ENCODE measurements at places on chromosomes 12 and 14.

DNA sequence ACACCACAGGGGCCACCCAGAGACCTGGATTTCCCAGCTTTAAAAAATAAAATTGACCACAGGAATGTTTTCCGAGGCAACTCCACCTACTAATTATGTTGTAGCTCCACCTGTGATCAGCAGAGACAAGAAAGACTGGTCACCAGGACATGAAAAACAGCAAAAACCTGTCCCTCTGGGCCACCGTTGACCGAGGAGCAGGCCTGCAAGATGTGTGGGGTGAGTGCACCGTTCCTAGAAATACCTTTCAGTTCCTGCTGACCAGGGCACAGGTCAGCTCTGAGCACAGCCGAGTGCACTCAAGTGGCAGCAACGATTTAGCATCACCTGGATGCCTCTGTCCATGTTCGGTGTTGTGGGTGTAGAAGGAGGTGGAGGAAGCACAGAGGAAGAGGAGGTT is 16.9 kb downstream of the FZD10 start:
- DNase-seq, result no peak

GRCh38 chr12:77687321-77687720 is 143.4 kb upstream of the NAV3 start:
- no peak for DNase-seq

DNA sequence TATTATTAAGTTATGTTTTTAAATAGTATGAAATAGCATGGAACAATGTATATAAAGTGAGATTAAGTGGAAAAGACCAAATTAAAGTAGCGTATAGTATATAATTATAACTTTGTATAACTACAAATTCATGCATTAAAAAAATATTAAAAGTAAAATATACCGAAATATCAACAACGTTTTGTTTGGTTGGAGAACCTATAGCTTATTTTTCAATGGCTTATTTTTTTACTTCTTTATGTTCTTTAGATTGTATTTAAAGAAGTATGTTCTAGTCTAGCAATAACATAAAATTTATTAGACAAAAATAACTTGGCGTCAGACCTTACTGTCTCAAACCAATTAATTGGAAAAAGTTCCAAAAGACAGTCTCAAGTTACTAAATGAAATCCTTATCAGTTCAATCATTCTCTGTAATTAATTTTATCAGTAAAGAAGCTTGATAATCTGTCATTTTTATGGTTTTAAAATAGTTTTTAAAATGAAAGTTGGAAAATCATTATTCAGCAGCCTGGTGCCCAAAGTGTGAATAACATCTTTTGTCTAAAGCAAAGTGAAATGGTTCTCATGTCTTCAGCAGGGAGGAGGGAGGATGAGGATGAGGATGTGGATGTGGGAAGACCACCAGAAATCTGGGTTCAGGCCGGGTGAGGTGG is 46.7 kb downstream of the IRAK3 start:
- DNase-seq, result no peak

GRCh38 chr12:116184763-116185162 is 92.7 kb downstream of the MED13L start:
- no peak for DNase-seq

DNA sequence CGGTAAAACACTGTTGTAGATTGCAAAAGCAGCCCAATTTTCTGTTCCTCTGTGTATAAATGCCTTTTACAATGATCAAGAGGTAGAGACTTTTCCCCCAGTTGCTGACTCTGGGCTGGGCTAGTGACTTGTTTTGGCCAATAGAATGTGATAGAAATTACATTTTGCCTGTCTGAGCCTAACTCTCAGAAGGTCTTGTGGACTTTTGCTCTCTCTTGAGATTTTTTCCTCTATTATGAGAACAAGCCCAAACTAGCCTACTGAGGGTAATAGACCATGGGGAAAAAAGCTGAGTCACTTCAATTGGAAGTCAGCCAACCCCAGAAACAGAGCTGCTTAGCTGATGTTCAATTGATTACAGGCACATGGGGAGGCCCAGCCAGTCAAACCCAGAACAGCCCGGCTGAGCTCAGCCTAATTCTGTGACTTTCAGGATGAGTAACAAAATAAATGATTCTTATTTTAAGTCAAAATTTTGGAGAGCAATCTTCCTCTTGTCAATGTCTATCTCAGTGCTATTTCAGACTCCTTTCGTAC is 61.4 kb downstream of the MYF5 start:
- DNase-seq, result peak; percentile 14

- no peak for DNase-seq
These were observed 9.8 kb downstream of the DHRS1 start for GRCh38 chr14:24289649-24290280.

GRCh38 chr12:30166006-30166795 is 382.5 kb upstream of the TMTC1 start:
- no peak for DNase-seq

DNA sequence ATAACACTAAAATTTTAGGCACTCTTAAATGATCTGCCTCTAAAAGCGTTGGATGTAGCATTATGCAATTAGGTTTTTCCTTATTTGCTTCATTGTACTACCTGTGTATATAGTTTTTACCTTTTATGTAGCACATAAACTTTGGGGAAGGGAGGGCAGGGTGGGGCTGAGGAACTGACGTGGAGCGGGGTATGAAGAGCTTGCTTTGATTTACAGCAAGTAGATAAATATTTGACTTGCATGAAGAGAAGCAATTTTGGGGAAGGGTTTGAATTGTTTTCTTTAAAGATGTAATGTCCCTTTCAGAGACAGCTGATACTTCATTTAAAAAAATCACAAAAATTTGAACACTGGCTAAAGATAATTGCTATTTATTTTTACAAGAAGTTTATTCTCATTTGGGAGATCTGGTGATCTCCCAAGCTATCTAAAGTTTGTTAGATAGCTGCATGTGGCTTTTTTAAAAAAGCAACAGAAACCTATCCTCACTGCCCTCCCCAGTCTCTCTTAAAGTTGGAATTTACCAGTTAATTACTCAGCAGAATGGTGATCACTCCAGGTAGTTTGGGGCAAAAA is 4.1 kb downstream of the CDKN1B start:
- DNase-seq, result no peak

DNA sequence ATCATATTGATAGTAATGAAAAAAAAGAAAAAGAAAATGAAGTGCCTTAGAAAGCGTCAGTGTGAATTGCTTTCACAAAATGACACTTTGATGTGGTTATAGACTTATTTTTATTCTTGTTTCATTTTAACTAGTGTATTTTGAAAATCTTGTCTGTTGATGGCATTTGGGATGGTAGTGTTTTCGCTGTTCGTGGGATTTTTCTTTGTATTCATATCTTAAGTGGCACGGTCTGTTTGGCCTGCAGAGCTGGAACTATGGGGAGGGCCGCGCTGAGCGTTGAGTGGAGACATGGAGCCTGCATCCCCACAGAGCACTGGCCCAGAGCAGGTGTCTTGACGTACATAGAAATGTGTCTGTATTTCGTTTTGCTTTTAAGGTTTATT is 61.6 kb downstream of the WDR20 start:
- no peak for DNase-seq

GRCh38 chr12:115749071-115749841 is 528.2 kb downstream of the MED13L start:
- DNase-seq, result no peak

DNA sequence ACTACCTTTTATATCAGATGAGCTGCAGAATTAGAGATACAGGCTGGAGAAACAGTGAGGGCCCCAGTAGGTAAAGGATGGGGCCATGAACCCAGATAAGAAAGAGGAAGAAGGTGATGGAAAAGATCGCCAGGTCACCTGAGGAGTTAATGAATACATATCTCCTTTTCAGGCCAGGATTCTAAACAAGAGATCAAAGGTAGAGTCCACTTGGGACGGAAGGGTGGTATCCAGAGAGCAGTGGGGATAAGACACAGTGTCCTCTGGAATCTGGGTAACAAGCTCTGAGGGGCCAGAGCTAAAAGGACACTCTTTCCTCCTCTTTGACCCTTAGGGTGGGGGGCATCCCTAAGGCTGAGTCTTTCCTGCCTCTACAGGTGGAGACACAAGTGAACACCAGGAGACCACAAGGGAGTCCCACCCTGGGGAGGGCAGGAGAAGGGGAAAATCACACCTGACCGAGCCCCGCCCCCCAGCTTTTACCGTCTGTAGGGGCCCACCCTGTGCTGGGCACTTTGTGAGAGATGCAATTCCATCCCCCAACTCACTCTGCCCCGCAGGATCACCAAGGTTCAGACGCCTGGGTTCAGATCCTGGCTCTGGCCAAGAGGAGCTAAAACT is 27.3 kb downstream of the SERPINA1 start:
- no peak for DNase-seq

GRCh38 chr12:85866986-85867776 is 6.9 kb upstream of the NTS start:
- peak; percentile 9 for DNase-seq

DNA sequence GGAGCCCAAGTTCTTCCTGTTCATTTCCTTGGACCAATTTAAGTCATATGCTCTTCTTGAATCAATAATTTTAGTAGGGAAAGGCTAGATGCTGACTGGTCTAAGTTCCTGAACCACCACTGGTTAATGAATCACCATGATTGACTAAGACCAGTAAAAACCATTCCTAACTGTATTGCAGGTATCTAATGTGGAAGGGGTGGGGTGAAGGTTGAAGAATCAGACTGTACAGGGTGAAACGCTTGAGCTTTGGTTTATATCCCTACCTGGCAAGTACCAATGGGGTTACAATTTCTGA is 100.1 kb downstream of the DYRK2 start:
- no peak for DNase-seq

DNA sequence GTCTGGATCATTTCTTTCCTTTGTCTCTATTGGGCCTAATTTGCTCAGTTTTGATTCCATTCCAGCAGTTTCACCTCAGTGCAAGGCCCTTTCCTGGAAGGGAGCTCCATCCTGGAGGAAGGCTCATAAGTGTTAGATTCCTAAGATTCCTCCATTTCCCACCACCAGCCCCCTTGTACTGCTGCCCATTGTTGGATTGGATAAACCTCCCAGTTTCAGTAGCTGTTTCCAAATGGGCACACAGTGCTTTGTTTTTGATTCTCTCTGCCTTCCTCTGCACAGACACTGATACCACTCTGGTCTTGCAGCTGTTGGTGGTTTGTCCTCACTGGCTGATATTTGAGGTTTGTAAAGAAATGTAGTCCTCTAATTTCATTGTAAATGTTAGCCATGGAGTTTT is 158.9 kb downstream of the SLC15A5 start:
- DNase-seq, result no peak

DNA sequence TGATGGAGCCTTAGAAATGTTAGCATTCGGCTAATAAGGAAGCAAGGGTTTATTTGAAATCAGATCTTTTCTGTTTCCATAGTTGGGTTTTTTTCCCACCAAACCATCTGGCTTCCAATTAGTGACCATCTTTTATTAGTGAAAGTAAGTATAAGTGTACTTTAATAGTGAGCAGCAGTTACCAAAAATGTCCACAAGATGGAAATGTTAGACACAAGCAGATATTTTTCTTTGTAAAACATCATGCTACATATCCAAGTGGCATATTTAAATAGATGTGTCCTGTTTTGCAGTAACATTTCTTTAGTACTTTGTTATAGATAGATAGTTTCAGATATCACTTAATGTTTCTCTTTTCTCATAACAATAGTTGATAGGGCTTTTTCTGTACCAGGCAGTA is 28.8 kb downstream of the YEATS4 start:
- DNase-seq, result no peak

DNA sequence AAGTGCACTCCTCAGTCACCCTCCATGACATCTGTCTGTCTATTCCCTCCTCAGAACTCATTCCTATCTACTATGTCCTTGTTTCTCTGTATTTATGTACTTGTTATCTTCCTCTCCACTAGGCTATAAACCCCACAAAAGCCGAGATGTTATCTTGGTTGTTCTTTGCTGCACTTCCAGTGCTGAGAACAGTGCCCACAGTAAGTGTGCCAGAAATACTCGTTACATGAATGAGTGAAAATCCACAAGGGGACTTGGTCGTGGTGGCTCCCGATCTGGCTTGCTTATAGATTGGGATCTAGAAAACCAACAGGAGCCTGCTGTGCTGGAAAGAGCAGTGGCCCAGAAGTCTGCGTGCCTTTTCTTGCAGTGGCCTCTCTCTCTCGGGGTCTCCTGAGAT is 111.9 kb upstream of the PRMT8 start:
- DNase-seq, result no peak

DNA sequence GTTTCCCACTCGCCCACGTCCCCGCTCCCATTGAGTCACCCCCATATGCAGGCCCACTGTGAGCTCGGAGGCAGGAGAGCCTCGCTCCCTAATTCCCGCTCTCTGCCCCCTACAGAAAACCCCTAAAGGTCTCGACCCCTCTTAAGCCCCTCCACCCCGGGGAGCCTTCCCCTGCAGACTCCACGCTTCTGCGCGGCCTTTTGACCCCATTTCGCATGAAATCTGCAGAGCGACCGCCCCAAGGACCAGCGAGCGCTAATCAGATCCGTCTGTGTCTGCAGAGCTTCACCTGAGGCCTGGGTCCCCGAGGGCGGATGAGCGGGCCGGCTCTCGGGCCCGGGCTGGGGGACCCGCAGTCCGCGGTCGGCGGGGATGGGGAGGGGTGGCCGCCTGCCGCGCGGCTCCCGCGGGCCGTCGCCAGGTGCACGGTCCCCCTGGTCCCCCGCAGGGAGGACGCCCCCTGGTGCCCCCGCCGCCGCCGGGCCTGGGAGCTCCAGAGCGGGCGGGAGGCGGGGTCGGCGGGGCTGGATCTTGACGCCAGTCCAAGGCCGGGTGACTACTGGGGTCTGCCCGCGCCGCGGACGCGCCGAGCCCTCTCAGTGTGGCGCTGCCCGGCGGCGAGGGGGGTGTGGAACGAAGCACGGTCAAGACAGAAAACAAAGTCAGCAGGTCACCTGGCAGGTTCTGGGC is 10.1 kb downstream of the BMP4 start:
- no peak for DNase-seq

DNA sequence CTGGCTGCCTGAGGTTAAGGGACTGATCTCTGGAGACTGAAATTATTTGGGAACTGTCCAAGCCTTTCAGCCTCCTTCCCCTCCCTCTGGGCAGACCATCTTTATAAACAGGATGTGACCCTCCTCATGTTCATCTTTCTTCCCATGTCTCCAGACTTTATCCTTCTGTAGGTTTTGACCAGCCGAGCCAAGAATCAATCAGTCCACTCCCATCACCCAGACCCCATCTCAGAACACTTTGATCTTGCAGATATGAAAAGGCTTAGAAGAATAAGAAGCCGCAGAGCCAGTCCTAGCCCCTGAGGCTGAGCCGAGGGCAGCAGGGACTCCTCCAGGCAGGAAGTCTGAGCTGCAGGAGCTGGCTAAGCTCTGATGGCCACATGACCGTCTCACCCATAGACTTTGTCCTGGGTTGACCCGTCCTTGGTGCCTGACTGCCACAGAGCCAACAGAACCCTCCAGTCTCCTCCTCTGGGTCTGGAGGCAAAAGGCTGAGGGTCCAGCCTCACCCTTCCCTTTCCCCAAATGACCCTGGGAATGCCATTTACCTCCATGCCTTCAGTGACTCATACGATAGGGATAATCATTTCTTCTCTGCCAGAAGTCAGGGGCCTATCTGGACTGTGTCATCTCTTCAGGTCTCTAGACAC is 1.6 kb downstream of the KRT71 start:
- DNase-seq, result no peak

DNA sequence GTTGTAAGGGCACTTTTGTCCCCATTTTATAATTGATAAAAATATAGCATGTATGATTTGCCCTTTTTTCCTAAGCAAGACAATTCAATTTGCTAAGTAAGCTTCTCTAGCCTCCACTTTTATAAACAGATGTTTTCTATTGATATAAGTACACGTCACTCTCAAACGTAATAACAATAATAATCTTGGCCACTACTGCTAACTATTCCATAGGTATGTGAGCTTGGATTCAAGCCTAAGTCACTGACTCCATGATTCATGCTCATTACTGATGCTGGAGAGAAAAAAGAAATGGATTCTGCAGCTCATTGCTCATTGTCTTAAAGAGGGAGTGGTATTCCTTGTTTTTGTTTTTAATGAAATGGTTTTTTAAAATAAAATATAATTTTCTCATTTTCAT is 661.0 kb downstream of the GALC start:
- no peak for DNase-seq
